Effector memory CD4-positive, alpha-beta T cell (primary cell): ENCODE measurements at places on chromosomes 1 and 21.

GRCh38 chr1:196403803-196404690 is 204.2 kb downstream of the KCNT2 start:
- no peak for DNase-seq

DNA sequence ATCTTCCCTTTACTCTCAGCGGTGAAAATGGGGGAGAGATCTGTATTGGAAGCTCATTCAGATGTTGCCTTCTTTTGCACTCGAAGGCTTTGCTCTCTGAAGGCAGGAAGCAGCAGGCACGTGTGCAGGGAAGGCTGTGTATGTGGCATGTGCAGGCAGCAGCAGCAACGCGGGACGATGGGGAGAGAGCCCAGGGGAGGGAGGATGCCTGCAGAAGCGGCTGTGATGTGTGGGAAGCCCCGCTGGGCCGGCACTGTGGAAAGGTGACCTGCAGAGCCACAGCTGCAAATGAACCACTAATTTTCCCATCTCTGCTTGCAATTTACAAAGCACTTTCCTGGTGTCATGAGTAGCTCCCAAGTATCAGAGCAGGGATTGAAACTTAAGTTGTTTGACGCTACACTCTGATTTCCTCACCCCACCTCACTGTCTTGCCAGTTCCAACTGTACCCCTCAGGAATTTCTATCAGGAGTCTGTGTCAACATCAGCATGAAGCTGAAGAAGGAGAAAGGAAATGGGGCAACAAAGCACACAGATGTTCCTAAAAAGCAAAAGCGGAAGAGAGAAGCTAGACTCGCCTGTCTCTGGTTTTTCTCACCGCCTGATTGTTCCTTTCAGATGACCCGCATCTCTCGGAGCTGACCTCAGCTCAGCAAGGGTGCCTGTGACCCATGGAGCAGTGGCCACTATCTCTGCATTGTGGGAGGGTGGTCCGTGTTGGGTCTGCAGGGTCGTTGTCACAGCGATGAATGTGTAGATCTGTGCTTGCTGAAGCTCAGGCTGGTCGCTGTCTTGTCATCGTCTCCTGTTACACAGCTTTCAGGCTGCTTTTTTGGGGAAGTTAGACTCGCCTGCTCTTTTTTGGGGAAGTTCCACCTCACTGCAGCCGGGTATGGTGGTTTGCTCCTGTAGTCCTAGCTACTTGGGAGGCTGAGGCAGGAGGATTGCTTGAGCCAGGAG is 156.1 kb downstream of the KIF26B start:
- DNase-seq: no peak

- DNase-seq: no peak
Measured at GRCh38 chr1:24465638-24466037, 37.0 kb upstream of the RCAN3 start.

DNA sequence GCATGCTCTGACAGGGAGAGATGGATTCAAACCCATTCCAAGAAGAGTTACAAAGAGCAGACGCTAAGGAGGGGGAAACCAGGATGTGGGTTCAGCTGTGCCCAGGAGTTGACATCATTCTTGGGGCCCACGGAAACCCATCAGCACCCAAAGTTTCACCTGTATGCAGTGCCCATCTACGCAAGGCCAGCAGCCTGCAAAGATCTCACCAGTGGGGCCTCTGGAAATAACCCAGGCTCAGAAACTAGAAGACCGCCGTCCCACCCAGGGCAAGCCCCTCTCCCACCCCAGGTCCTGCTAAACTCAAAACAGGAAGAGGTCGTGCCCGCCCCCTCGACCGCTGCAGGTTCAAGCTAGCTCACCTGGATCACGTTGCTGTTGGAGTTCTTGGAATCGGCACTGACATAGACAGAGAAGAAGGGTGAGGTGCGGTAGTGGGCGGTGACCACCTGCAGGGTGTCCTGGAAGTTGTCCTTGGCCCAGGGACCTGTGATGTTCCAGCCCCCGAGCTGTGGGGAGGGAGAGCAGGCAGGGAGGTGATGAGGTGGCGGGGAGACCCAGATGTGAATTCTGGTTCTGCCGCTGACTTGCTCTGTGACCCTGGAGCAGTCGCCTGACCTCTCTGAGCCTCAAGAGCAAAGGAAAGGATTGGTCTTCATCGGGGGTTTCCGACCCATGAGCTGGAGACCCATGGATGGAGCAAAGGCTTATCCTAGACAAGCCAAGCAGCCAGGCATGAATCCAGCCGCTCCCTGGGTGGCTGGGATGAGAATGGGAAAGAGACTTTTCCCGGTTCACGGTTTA is 31.7 kb downstream of the ECE1 start:
- peak; percentile 2 for DNase-seq

DNA sequence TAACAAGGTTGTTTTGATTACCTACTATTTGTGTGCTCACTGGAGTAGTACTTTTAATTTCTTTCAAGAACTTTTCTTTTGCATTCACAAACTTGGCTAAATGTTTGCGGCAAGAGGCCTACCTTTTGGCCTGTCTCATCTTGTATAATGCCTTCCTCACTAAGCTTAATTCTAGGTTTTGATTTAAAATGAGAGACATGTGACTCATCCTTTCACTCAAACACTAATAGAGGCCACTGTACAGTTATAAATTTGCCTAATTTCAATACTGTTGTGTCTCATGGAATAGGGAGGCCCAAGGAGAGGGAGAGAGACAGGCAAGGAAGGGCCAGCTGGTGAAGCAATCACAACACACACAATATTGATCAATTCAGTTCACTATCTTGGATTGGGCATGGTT is 66.1 kb downstream of the ZNF644 start:
- DNase-seq: no peak

GRCh38 chr1:33547576-33547975 is 75.1 kb downstream of the ZSCAN20 start:
- no peak for DNase-seq

DNA sequence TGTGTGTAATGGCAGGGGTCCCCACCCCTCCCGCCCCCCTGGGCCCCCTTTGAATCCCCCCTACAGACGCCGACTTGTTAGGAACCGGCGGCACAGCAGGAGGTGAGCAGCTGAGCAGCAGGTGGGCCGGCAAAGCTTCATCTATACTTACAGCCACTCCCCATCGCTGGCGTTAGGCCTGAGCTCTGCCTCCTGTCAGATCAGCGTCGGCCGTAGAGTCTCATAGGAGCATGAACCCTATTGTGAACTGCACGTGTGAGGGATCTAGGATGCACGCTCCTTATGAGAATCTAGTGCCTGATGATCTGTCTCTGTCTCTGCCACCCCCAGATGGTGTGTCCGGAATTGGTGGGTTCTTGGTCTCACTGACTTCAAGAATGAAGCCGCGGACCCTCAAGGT is 14.9 kb upstream of the VPS26C start:
- no peak for DNase-seq

GRCh38 chr1:168752171-168752832 is 23.3 kb upstream of the DPT start:
- DNase-seq: no peak

GRCh38 chr1:63902844-63903589 is 129.2 kb downstream of the ROR1 start:
- no peak for DNase-seq

- no peak for DNase-seq
Measured at GRCh38 chr1:7493711-7494454, 277.2 kb upstream of the VAMP3 start.

GRCh38 chr1:228900099-228900885 is 165.0 kb downstream of the RHOU start:
- no peak for DNase-seq

DNA sequence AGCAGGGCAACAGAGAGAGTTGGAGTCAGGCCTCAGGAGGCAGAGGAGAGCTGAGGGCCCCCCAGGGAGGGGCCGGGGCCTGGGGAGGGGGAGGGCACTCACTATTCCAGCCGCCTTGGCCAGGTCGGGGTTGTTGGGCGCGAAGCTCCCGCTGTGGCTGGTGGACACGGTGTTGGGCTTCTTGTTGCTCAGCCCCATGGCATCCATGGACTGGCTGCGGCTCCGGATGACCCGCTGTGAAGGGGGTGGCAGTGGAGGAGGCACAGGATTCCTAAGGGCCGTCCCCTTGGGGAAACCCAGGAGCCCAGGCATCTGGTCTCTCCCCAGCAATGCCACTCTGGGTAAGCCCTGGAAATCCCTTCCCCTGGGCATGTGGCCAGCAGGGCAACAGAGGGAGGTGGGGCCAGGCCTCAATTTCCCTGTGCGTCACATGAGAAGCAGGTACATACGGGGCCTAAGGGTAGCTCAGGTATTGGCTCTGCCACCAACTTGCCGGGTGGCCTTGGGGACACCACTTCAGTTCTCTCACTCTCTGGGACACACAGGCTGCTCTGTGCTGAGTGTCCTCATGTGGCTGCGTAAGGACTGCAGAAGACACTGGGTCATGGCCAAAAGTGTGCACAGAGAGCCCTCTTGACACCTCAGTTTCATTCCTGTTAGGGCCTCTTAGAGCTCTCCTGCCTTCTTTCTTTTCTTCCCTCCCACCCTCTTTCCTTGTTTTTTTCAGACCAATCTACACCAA is 63.0 kb downstream of the RAP1GAP start:
- no peak for DNase-seq

DNA sequence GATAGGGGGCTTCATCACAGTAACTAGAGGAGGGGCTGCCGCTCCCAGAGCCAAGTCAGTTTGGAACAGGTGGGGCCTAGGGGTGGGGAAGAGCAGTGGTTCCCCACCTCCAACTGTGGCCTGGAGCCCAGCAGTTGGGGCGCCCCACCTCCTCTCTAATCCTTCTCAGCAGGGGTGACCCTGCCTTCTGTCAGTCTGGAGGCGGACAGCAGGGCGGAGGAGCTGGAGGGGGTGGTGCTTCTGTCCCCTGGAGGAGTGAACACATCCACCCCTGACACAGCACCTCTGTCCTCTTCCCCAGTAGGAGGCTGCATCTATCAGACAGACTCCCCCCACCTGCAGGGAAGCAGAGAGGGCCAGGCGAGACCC is 73.8 kb downstream of the MRPL37 start:
- no peak for DNase-seq

GRCh38 chr1:117590273-117590925 is 15.4 kb upstream of the TENT5C start:
- no peak for DNase-seq

DNA sequence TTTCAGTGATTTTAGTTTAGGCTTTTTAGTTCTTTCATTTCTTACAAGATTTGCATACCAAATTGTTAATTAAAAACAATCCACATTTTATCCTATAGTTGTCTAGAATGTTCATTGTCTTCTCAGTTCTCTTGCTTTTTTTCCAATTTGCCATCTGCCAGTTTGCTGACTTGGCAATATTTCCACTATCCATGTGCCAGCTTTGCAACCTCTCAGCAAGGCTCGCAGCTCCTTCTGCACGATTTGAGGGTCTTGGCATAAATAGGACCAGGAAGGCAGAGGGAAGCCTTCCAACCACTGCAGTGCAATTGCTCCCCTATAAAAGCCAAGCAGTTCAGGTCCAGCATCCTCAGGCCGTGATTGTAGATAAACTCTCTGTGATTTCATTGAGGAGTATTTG is 306.8 kb upstream of the FMN2 start:
- DNase-seq: no peak

GRCh38 chr1:55194851-55195250 is 20.3 kb downstream of the USP24 start:
- no peak for DNase-seq

GRCh38 chr1:198162091-198162767 is 5.4 kb downstream of the NEK7 start:
- no peak for DNase-seq

DNA sequence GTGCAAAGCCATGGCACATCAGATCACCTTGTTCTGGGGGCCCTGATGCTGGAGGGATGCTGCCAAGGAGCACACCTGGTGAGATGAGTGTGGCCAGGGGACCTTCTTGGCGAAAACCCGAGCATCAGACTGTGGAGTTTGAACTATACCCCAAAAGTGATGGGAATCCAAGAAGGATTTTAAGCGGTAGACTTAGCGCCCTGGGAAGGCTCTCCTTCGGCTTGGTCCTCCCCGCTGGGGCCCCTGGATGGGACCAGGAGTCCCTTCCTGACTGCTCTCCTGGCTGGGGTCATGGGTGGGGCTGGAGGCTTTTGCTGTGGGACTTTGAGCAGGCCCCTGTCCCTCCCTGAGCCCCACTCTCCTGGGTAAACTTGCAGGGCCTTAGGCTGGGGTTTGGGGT is 10.5 kb downstream of the ZNF362 start:
- DNase-seq: no peak

GRCh38 chr1:25729790-25730644 is 70.0 kb upstream of the SELENON start:
- no peak for DNase-seq

DNA sequence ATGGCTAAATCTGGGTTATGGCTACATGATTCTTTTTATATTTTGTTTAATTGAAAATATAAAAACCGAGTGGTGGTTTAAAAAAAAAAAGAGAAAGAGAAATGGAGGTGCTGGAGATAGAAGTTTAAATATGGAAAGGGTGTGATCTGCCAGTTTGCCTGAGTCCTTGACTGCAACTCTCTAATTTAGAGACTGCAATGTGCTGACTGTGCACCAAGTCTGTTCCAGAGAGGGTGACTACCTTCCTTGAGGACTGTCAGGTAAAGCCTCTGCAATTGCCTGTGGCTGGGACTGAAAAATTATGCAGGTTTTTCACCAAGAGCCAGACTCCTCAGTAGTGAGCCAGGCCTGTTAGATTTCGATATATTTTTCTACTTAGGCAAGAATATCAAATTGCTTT is 1326.3 kb downstream of the BRINP3 start:
- DNase-seq: no peak

DNA sequence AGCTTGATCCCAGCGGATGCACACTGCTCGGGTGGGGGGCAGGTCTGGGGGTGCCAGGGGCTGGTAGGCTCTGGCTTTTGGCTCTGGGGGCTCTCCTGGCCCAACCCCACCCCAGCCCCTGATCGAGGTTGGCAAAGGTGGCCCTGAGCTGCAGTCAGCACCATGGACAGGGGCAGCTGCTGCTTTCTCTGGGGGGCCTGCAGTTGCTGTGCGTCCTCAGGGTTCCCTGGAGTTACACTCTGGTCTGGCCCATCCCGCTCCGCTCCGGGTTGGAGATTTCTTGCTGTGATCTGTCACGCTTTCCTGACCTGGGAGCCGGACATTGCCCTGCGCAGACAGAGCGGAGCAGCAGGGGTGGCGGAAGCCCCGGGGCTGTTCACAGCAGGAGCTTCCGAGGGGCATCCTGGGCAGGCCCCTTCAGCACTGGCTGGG is 8.0 kb upstream of the PLCH2 start:
- peak; percentile 6 for DNase-seq

- DNase-seq: no peak
Measured at GRCh38 chr1:201893431-201893830, 4.7 kb downstream of the SHISA4 start.

GRCh38 chr1:208239473-208240381 is 4.5 kb downstream of the PLXNA2 start:
- DNase-seq: no peak

DNA sequence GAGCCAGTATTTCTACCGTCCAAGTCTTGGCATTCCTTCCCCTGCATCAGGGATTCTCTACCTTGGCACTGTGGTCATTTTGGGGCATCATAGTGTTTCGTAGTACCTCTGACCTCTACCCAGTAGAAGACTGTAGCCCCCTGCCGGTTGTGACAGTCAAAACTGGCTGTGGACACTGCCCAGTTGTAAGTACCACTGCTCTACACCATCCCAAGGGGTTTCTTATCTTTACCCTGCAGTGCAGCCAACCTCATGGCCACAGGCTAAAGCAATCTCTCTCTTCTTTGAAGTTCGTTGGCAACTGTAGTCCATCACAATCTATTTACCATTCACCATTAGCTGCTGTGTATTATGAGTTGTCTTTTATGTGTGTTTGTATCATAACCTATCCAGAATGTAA is 29.3 kb upstream of the ERO1B start:
- DNase-seq: no peak
